ENCODE measurements at places on chromosomes 11 and 22. TPM values are rescaled to one million over a fixed set of nuclear protein-coding genes. Genes with fewer than 3 reads are reported as not detected.

MPPED2 gene
- total RNA-seq = 63.9 TPM

FOLR2 gene
- not detected for total RNA-seq

- no peak overlapping the region for H3K27ac ChIP-seq
- H3K4me3 ChIP-seq = no peak overlapping the region
- H3K36me3 ChIP-seq = no peaks in the 10 kb centered on the region
- no peaks in the 10 kb centered on the region for H3K4me1 ChIP-seq
These were observed 19.2 kb upstream of the TMPRSS6 start for GRCh38 chr22:37128555-37129281.

OR8D4 gene
- not detected for total RNA-seq

CHCHD10 gene
- total RNA-seq = 87.2 TPM

AIFM3 gene
- total RNA-seq = 2.6 TPM

DNA sequence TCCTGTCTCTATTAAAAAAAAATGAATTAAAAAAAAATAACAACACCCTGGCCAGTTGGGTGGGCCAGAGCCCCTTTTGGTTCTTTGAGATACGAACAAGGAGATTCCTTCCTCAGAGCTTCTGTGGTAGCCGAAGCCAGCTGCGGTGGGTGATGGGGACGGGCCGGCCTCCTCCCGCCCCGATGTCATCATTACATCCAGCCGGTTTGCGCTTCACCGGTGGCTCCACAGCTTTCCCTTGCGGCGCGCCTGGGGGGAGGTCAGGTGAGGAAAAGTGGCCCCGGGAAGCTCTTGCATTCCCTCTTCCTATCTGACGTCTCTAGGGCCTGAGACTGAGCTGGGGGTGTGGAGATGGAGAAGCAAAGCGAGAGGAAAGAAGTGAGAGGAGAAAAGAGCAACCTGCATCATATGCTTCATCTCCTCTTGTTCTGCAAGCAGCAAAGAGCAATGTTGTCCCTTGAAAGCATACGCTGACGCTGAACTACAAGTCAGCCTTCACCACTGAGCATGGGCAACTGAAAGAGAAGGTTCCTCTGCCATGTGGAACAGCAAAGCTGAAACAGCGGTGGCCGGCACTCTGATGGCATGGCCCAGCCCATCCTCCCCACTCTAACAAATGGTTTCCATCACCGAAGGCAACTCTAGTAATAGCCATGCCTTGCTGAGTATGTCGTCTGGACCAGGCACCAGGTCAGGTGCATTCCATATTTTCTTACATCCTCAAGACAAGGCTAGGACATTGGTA is 6.0 kb downstream of the ADAMTS8 start:
- H3K27me3 ChIP-seq = peaks cover 57% of the 10 kb centered on the region
- no peak overlapping the region for H3K4me3 ChIP-seq
- H3K27ac ChIP-seq = no peak overlapping the region
- H3K36me3 ChIP-seq = no peaks in the 10 kb centered on the region
- peaks cover 7% of the 10 kb centered on the region for H3K4me1 ChIP-seq

GRCh38 chr11:12979928-12980689 is 29.0 kb upstream of the RASSF10 start:
- no peak overlapping the region for H3K4me3 ChIP-seq
- no peak for DNase-seq
- peaks cover 38% of the 10 kb centered on the region for H3K4me1 ChIP-seq
- H3K36me3 ChIP-seq = no peaks in the 10 kb centered on the region
- no peaks in the 10 kb centered on the region for H3K27me3 ChIP-seq

All from type B pancreatic cell (in vitro differentiated cells).